ENCODE measurements at places on chromosomes 3 and 15. TPM values are rescaled to one million over a fixed set of nuclear protein-coding genes. Genes with fewer than 3 reads are reported as not detected.

GRCh38 chr3:149319750-149320149 is 13.7 kb downstream of the TM4SF18 start:
- DNase-seq = no peak

SERINC4 gene
- total RNA-seq = 0.22 TPM

LAMB2 gene
- total RNA-seq = 310 TPM

GRCh38 chr3:23071758-23072157 is 131.4 kb upstream of the UBE2E2 start:
- no peak for DNase-seq

DNA sequence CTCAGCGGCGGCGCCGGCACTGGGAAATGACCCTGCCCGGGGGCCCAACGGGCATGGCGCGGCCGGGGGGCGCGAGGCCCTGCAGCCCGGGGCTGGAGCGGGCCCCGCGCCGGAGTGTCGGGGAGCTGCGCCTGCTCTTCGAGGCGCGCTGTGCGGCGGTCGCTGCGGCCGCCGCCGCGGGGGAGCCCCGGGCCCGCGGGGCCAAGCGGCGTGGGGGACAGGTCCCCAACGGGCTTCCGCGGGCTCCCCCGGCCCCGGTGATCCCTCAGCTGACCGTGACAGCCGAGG is 172 bp downstream of the ITPKA start:
- no peak for DNase-seq
